Naive thymus-derived CD4-positive, alpha-beta T cell (primary cell): ENCODE measurements at places on chromosomes 2 and 18. TPM values are rescaled to one million over a fixed set of nuclear protein-coding genes. Genes with fewer than 3 reads are reported as not detected.

DNA sequence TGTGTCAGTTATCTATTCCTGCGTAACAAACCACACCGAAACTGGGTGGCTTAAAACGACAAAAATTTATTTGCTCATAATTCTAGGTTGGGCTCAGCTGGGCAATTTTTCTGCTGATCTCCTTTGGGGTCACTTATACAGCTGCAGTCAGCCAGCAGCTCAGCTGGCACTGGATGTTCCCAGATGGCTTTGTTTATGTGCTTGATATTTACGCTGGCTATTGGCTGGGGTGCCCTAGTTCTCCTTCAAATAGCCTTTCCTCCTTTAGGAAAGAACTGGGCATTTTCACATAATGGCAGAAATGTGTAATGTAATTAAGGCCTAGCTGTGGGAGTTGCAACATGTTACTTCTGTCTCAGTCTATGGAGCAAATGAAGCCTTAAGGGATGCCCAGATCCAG lies 142.2 kb downstream of the B3GNT2 start:
- H3K4me3 ChIP-seq: no peak overlapping the region
- H3K27me3 ChIP-seq: no peaks in the 10 kb centered on the region
- H3K27ac ChIP-seq: no peak overlapping the region
- H3K4me1 ChIP-seq: no peaks in the 10 kb centered on the region
- no peaks in the 10 kb centered on the region for H3K36me3 ChIP-seq

DNA sequence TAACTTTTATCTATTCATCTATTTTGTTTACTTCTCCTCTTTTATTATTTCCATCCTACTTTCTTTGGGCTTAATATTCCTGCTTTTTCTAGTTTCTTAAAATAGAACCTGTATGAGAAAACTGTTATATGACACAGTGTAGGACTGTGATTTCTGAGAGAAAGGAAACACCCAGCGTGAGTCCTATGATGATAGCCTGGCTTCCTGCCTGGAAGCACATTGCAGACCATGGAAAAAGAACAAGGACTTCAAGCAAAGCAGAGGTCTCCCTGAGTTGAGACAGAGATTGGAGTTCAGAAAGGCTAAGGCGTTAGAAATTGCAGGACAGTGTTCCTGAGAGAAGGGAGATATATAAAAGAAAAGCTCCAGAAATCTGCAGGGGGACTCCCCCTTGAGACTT lies 7.8 kb downstream of the RBM44 start:
- H3K27me3 ChIP-seq: no peaks in the 10 kb centered on the region
- H3K4me1 ChIP-seq: no peaks in the 10 kb centered on the region
- no peaks in the 10 kb centered on the region for H3K36me3 ChIP-seq

DNA sequence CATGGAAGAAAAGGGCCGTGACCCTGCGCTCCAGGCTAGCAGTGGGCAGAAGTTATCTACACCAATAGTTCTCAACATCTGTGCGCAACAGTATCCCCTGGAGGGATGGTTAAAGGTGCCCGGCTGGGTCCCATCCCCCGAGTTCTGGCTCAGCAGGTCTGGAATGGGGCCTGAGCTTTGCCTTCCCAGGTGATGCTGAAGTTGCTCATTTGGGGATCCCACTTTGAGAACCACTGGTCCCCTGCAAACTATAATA lies 31.1 kb downstream of the DNMT3A start:
- H3K27me3 ChIP-seq: no peaks in the 10 kb centered on the region
- DNase-seq: no peak
- peaks cover 65% of the 10 kb centered on the region for H3K4me1 ChIP-seq
- H3K27ac ChIP-seq: peak overlapping the region; percentile 34

DNA sequence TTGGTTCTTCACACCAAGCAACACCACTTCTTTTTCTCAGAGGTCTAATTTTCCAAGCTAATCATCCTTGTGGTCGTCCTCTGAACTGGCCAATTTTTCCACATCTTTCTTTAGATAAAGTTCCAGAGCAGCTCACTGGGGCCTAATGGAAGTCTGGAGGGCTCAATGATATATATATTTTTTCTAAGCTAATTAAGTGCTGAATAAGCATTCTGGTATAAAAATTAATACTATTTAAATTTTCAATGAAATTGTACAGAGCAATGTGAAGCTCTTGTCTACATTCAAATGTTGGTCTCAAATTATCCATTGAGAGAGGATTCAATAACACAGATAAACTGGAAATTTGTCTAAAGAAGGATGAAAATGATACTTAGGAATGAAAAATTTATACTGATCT lies 866.6 kb downstream of the ERBB4 start:
- no peak overlapping the region for H3K27ac ChIP-seq
- H3K36me3 ChIP-seq: no peaks in the 10 kb centered on the region
- H3K27me3 ChIP-seq: no peaks in the 10 kb centered on the region
- H3K4me1 ChIP-seq: no peaks in the 10 kb centered on the region
- H3K4me3 ChIP-seq: no peak overlapping the region

- no peak for DNase-seq
- no peak overlapping the region for H3K27ac ChIP-seq
- H3K27me3 ChIP-seq: no peaks in the 10 kb centered on the region
- H3K4me1 ChIP-seq: peaks cover 6% of the 10 kb centered on the region
- H3K36me3 ChIP-seq: no peaks in the 10 kb centered on the region
- H3K4me3 ChIP-seq: no peak overlapping the region
These were observed 32.9 kb upstream of the RNF149 start for GRCh38 chr2:101341421-101341820.

- peak overlapping the region; percentile 47 for H3K4me3 ChIP-seq
- no peaks in the 10 kb centered on the region for H3K36me3 ChIP-seq
- peak overlapping the region; percentile 16 for H3K27ac ChIP-seq
These were observed 16.0 kb downstream of the PDCD1 start for GRCh38 chr2:241842620-241843211.

Gene CPLX4
- not detected in 2 replicates for total RNA-seq

Gene ICA1L
- total RNA-seq: 2.4 TPM

DNA sequence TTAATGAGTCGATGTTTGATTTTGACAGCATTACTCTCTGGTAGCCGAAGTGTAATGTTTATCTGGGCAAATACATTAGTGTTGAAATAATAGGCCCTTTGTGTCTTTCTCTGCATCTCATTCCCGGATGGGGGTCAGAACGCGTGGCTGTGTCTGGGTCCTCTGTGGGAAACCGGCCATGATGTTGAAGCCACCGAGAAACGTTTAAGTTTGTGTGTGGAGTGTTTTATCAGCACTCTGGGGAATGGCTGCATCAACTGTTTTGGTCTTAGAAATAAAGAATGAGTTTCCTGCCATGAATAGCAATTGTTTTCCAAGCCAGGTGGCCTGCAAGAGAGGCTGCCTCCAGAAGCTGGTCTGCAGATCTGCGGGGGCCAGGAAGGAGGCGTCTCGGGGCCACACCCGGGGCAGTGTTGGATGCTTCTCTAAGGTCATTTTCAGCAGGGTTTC lies 69.7 kb downstream of the RNF144A start:
- no peak overlapping the region for H3K4me3 ChIP-seq
- H3K4me1 ChIP-seq: no peaks in the 10 kb centered on the region
- H3K27me3 ChIP-seq: no peaks in the 10 kb centered on the region
- no peak overlapping the region for H3K27ac ChIP-seq
- DNase-seq: no peak

Gene IKZF2
- 6.1 TPM for total RNA-seq

DNA sequence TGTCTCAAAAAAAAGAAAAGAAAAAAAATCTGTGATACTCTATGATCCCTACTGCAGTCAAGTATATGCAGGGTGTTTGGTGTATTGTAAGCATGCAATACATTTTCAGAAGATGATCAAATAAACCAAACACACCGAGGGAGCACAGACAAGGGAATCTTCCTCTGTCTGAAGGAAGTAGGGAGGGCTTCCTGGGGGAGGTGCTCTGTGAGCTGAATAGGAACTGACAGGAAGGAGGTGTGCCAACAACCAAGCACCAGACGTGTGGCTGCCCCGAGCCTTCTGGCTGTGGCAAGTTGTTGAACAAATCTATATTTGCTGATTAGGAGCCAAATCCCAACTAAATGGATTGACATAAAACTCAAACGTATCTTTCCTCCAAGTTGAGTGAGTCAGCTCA lies 14.6 kb downstream of the THNSL2 start:
- DNase-seq: no peak
- H3K27me3 ChIP-seq: no peaks in the 10 kb centered on the region
- H3K36me3 ChIP-seq: no peaks in the 10 kb centered on the region
- H3K27ac ChIP-seq: no peak overlapping the region

DNA sequence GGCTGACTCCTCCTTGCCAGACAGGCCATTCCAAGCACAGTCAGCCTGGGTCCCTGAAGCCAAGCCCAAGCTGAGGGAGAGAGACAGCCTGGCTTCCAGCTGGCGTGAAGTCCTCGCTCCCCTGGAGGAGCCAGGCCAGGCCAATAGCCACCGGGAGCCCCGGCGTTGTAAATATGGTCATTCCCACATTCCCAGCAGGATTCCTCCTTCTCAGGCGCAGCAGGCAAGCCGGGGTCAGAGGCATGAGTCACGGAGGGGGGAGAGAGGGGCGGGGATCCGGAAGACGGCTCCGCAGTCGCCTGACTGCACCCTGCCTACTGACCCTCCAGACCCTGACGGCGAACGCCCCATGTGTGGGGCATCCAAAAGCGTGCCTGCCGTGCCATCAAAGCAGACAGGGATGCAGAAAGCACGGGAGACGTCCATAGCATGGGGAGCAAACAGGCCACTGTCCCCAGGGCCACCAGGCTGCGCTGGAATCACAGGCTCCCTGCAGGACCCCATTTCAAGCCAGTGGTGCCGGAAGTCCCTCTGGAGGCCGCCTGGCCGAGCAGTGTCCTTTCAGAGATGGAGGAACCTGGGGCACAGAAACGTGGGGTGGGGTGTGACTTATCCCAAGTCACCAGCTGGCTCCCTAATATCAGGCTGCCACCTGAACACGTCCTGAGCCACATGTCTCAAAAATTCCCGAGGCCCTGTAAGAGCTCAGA lies 48.2 kb downstream of the TWIST2 start:
- no peaks in the 10 kb centered on the region for H3K36me3 ChIP-seq
- H3K27ac ChIP-seq: no peak overlapping the region
- no peaks in the 10 kb centered on the region for H3K4me1 ChIP-seq
- no peak overlapping the region for H3K4me3 ChIP-seq

Gene COL4A4
- not detected for total RNA-seq

Gene LCT
- total RNA-seq: 0.68 and 0.79 TPM in 2 replicates
